ENCODE measurements at places on chromosomes 12 and 14.

- no peak for DNase-seq
These were observed 120.3 kb upstream of the VASH1 start for GRCh38 chr14:76640923-76641395.

- no peak for DNase-seq
These were observed 57.9 kb upstream of the KCNA5 start for GRCh38 chr12:4985820-4986219.

DNA sequence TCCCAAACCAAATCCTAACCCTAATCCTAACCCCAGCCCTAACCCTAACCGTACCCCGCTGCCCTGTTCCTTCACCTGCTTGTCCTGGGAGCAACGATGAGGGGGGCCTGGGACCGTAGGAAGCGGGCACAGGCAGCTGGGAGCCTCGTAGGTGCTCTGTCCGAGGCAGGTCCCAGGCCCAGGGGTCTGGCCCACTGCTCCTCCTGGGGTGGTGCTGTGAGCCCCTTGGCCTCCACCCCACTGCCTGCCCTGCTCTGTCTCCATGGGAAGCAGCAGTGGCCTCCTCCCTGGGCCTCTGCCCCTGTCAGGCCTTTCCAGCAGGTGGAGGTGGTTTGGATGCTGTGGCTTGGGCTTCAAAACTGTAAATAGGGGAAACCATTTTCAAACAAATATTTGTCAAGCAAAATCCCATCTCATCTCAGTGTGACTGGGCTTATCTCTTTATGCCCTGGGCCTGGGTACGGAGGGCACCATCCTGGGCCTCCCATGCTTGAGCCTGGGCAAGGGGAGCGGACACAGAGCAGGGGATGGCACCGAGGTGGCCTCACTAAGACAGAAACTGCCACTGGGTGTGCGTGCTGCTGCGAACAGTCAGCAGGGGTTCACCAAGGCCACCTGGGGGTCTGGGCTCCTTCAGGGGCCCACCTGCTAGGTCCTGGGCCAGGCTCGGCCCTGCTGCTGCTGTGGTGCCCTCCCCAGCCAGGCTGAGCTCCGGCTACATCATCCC lies 3.7 kb upstream of the BEGAIN start:
- DNase-seq = no peak

GRCh38 chr14:24108336-24108874 lies 6.2 kb upstream of the DCAF11 start:
- DNase-seq = no peak

- no peak for DNase-seq
These were observed 13.5 kb upstream of the CYP46A1 start for GRCh38 chr14:99670361-99671234.

GRCh38 chr14:100246809-100247428 lies 8.0 kb downstream of the YY1 start:
- DNase-seq = no peak

GRCh38 chr14:54728700-54729527 lies 162.0 kb downstream of the SAMD4A start:
- DNase-seq = no peak
